ENCODE measurements at places on chromosomes 5 and 9. TPM values are rescaled to one million over a fixed set of nuclear protein-coding genes. Genes with fewer than 3 reads are reported as not detected.

Gene CDH10
- 1.7 TPM for total RNA-seq

Gene PPP3R2
- total RNA-seq = not detected

Gene ARL10
- 9.5 TPM for total RNA-seq

Gene UGT3A1
- total RNA-seq = not detected

Gene ENHO
- total RNA-seq = not detected

Gene NIPAL4
- total RNA-seq = 0.14 TPM

Gene PCDHB10
- total RNA-seq = 0.28 TPM

Gene MOB3B
- 0.14 TPM for total RNA-seq

Gene C5orf58
- not detected for total RNA-seq

Gene CNTNAP3B
- total RNA-seq = 1.3 TPM

Gene LMAN2
- 488 TPM for total RNA-seq

Gene TMEM38B
- 8.7 TPM for total RNA-seq

Gene SELENOP
- 131 TPM for total RNA-seq

Gene ARAP3
- total RNA-seq = 2.6 TPM

Gene SYNPO
- total RNA-seq = 4.0 TPM

Gene PCDHB13
- 0.28 TPM for total RNA-seq

Gene PLPP7
- 6.8 TPM for total RNA-seq

All from smooth muscle cell of bladder (primary cell).